Stimulated activated naive CD4-positive, alpha-beta T cell (primary cell): ENCODE measurements at places on chromosomes 3 and 15.

DNA sequence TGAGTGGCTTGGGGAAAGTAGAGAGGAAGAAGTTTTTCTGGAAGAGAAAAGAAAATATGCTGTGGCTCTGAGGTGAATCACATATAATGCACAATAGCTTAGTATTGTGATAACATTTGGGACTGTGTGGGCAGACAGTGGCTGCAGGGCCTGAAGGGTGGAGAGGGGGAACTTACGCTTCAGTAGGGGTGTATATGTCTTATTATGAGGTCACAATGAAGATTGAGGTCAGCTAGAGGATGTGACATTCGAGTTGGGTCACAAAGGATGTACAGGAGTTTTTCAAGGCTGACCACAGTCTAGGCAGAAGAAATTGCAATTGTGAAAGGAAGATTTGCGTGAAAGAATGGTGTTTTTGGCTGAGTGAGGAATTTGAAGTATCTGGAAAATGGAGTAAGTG is 414.8 kb downstream of the LPP start:
- no peak for DNase-seq

DNA sequence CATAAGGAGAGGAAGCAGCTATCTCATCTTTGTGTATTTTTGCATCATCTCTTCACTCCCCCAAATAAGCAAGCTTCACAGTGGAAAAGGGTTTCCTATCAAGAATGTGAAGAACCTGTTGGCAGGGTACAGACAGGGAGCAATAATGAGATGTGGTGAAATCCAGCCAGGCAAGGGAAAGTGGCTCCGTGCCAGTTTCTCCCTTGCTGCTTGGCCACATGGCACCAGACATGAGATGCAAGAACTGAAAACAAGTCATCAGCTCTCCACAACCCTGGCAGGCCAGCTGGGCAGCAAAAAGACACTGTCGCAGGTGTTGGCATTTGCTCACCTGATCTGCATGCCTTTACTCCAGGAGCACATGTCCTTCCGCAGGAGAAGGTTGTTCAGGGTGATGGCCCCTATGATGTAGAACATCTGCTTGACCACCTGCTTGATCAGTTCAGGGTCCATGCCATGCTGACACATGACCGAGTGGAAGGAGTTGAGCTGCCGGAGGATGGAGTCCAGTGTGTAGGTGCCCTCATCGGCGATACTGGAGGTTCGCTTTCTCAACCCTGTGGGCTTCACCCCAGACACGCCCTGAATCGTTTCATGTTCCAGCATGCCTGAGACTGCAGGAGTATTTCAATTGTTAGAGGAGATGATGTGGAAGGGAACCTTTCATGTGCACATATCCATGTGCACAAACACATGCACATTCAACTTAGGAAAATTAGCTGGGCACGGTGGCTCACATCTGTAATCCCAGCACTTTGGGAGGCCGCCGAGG is 23.3 kb upstream of the MYO5C start:
- no peak for DNase-seq

- no peak for DNase-seq
These were observed 159.6 kb upstream of the KCNH8 start for GRCh38 chr3:18988614-18989229.

DNA sequence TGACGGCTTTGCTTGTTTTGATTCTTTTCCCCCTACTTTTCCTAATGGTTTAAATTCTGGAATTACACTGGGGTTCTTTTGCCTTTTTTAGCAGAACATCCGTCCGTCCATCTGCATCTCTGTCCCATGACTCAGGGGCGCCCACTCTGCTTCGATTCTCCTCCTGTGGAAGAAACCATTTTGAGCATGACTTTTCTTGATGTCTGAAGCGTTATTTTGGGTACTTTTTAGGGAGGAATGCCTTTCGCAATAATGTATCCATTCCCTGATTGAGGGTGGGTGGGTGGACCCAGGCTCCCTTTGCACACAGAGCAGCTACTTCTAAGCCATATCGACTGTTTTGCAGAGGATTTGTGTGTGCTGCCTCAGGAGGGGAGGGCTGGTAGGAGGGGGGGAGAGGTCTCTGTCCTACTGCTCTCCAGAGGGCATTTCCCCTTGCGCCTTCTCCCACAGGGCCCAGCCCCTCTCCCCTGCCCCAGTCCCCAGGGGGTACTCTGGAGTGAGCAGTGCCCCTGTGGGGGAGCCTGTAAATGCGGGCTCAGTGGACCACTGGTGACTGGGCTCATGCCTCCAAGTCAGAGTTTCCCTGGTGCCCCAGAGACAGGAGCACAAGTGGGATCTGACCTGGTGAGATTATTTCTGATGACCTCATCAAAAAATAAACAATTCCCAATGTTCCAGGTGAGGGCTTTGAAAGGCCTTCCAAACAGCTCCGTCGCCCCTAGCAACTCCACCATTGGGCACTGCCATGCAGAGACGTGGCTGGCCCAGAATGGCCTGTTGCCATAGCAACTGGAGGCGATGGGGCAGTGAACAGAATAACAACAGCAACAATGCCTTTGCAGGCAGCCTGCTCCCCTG is 19.5 kb upstream of the BSN start:
- DNase-seq = no peak

- no peak for DNase-seq
These were observed 1102.2 kb downstream of the IGSF11 start for GRCh38 chr3:117932441-117932840.

DNA sequence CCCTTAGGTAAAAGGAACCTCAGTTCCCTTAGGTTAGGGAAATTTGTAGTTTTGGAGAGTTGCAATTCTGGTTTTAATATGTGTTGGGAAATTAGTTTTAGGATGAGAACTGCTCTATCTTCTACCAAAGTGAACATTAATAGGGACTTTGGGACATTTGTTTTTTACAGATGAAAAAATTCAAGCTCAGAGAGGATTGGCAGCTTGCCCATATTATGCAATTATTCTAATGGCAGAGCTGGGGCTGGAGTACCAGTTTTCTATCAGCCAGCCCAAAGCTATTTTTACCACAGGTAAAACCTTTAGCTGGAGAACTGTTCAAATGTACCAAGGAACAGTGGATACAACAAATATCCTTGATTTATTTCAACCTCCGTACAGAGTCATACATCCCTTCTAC is 127.0 kb downstream of the CPNE4 start:
- DNase-seq = no peak

DNA sequence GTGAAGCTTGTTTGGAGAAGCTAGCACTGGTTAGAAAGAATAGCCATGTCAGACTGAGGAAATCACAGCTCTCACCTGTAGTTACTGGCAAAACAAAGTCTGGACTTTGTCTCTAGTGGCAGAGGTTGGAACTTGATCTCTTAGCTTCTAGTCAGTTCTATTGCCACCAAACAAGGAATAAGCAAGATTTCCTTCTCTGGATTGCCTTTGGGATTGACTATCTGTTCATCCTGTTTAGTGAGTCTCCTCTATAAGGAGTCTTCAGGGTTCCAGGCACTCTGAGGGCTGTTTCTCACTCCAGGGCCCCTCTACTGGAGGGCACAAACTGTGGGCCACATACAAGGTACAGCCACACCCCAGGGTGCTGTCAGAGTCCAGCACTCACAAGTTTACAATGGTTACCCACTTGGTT is 426.6 kb upstream of the THBS1 start:
- DNase-seq = no peak

DNA sequence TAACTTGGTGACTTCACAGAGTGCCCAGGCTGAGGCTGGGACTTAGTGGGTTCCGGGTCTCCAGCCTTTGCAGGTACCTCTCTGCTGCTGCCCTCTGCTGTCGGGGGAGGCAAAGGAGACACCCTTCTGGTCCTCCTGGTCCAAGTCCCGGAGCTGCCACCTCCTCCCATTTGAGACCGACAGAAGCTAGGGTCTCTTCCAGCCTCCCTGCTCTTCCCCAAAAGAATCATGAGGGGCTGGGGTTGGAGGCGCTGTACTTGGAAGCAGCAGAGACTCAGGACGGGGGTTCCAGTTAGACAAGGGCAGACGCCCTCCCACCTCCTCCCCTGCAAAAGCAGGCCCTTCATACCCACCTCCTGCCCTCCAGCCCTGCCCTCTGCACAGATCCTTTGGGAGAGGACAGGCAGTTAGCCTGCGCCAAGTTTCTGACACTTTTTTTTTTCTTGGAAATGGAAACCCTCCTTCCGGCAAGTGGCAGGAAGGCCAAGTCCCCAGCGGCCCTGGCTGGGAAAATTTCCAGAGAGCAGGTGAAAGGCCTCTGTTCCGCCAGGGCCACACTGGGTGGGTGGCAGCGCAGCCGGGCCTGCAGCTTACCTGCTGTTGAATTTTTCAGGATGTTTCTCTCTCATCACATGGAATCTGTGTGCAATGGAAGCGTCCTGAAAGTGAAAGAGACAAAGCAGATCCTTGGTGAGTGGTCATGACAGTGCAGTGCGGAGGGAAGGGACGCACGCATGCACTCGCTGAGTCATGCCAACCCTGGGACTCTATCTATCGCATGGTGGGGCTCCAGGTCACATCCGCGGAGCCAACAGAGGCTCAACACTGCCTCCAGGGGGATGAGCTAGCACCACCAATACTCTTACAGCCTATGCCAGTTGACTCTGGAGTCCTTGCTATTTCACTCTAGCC is 119.9 kb downstream of the DGKG start:
- no peak for DNase-seq

- DNase-seq = no peak
These were observed 87.3 kb downstream of the SMAD6 start for GRCh38 chr15:66789029-66790025.

DNA sequence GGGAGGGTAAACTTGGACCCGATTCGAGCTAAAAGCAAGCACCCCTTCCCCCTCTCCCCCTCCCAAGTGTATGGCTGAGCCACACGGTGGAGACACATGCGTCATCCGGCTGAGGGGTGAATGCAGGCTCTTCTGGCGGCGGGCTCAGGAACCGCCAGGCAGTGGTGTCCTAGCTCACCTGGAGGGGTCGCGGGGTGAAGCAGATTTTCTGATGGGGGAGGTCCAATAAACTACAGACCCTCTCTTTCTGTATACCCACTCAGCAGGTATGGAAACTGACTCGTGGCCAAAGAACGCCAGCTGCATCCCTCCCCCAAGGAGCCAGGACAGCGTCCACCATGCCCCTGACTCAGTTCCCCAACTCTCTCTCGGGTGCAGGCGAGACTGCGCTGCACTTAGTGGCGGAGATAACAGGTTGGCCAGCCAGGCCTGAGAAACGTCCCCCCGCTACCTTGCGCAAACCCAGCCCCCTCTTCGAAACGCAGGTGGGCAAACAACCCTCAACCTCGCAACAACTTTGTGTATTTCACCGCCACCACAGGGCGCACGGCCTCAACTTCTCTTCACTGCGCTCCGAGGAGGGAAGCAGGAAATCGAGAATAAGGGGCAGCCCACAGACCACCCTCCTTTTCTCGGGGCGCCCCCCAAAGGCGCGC is 1.3 kb downstream of the MAGI1 start:
- no peak for DNase-seq

- DNase-seq = no peak
These were observed 12.8 kb downstream of the GABRG3 start for GRCh38 chr15:26983822-26984221.

DNA sequence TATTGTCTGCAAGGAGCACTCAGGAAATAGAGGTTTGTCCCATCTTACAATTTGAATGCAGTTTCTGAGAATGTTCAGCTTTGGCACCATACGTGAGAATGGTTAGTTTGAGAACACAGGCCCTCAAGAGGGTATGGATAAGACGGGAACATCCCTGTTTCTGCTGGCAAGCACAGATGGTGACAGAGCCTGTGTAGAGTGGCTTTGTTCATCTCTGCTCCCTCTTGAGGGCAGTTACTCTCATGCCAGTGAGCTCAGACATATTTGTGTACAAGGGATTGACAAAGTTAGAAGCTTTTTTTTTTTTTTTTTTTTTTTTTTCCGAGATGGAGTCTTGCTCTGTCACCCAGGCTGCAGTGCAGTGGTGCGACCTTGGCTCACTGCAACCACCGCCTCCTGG is 71.5 kb upstream of the FILIP1L start:
- no peak for DNase-seq
